ENCODE measurements at places on chromosomes 13 and 19.

DNA sequence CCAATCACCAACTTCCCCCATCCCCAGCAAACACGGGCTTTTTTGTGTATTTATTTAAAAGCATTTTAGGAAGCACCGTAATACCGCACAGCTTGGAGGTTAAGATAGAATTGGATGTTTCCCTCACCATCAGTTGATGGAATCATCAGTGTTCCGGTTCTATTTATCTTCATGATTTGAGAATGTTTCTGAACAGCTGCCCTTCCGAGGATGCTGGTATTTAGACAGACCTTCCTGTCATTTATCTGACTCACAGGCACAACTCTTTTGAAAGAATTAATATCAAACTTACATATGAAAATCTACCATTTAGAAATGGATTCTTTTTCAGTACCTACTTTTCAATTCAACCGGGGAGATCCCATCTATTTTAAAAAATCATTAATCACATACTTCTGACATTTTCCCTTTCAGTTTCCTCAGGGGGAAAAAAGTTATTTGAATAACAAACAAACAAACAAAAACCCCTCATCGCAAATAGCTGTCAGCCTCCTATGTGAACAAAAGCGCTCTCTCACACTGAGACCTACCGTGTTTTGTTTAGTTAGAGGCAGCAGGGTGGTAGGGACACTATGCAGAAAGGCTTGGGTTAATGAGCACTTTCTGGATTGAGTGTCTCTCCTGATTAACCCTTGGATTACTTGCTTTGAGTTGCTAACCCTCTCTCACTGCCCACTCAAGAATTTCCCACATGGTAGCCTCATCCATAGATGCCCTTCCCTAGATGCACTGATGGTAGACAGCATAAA lies 189.3 kb downstream of the TM9SF2 start:
- no peak for DNase-seq

DNA sequence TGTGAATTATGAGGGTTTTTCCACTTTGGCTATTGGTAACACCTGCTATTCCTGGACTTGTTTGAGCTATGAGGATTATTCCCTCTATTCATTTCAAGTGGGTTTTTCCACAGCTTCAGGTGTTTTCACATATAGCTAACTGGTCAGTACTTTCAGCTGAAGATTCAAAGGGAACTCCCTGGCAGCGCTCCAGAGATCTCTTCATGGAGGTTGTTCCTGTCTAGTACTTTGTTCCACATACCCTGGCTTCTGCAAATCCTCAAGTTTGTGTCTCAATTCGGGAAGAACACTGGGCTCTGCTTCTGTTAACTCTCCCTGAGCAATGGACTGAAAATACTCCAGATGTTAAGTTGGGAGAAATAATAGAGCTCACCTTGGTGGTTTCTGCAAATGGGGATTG lies 5.6 kb upstream of the ZNF607 start:
- DNase-seq = no peak

DNA sequence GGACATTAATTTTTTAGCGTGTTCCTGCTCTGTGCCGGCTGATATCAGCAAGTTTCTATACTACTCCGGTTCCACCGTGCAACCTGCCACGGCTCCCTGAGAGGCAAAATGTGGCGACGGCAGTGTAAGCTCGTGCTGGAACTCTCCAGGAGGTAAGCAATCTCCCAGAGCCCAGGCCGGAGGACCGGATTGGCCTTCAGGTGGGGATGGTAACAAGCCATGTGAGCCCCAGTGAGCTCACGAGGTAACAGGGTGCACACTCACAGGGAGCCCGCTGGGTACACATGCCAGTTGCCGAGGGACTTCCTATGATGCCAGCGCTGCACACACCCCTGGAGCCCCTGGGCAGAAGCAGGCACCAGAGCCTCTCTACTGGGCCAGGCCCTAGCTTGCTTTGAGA lies 38.5 kb downstream of the NAXD start:
- no peak for DNase-seq

DNA sequence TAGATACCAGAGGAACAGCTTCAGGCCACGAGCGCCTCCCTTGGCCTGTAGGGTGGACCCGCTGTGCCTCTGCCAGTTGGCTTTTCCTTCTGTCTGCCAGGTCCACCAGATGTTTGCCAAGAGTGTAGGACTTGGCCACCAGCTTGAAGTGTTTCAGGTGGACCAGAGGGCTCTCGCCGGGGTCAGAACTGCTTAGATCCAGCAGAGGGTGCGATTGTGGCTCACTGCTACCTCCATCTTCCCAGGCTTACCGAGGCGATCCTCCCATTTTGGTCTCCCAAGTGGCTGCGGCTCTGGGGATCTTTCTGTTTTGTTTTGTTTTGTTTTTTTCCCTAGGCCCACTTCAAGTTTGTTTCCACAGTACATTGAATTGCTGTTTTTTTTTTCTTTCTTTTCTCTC lies 23.0 kb upstream of the ZNF730 start:
- no peak for DNase-seq

All from vagina (tissue), 2 donors.